ENCODE measurements at places on chromosomes 16 and 17. TPM values are rescaled to one million over a fixed set of nuclear protein-coding genes. Genes with fewer than 3 reads are reported as not detected.

DNA sequence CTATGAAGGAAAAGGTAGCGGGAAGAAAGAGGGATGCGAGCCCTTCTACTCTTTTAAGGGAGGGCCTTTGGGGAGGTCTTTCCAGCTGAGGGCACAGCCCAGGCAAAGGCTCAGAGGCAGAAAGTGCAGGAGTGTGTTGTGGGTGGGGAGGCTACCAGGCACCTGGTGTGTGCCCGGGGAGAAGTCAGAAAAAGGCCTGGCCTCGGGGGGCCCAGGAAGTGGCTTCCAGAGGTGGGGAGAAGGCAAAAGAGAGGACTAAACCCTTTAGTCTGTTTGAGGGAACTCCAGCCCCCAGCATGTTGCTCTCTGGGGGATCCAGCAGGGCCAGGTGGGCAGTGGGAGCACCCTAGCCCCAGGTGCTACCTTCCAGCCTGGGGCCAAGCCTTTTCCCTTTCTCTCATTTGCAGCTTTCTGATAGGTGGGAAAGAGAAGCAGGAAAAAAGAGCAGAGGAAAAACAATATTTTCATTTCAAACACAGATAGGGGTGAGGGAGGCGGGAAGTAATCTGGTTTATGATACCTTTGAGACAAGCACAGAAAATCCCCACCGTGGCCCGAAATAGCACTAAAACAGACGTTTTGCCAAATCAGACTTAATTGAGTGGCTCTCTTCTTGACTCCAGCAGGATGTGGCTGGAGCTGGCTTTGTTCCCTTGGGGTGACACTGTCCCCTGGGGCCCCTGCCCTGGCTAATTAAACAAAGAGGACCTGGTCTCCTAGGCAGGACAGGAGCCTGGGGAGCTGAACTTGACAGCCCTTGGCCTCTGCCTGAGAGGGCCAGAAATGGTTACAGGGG, 10.4 kb downstream of the RAI1 start:
- no peak for DNase-seq

DNA sequence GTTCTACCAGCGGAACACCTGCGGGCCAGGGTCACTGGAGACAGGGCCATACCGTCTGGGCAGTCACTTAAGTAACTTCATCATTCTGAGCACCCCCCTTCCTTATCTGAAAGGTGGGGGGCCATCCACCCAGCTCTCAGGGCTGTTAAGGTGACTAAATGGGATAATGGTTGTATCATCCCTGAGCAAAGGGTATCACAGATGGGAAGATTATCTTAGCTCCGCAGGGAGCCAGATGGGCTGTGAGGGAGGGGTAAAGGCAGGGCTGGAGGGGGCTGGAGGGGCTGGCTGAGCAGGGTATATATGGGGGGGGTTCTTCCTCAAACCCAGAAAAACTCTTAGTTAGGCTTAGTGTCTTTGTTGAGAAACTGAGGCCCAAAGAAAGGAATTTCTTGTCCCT, 2.9 kb upstream of the CACNA1G start:
- no peak for DNase-seq

Gene ST6GALNAC2
- total RNA-seq, result 78.0 TPM

GRCh38 chr17:81396722-81397313, 1.6 kb downstream of the BAHCC1 start:
- no peak for DNase-seq

Gene NPW
- 0.38 TPM for total RNA-seq

Gene RPA1
- 21.0 TPM for total RNA-seq

Gene MYH4
- total RNA-seq, result not detected

GRCh38 chr17:72996791-72997190, 95.7 kb downstream of the SLC39A11 start:
- no peak for DNase-seq

DNA sequence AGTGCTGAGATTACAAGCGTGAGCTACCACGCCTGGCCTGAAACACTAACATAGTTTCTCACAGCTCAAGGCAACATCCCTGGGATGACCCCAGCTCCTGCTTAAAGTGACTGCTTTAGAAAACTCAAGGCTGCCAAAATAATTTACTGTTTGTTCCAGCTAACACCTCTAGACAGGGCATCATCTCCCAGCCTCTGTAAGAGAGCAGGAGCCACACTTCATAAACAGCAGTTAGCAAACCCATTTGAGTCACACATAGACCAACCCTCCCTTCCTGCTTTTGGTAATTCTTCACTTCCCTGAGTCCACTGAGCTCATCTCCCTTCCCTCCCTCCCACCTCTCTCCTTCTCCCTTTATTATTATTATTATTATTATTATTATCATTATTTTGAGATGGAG, 201.3 kb downstream of the XYLT1 start:
- DNase-seq, result no peak

DNA sequence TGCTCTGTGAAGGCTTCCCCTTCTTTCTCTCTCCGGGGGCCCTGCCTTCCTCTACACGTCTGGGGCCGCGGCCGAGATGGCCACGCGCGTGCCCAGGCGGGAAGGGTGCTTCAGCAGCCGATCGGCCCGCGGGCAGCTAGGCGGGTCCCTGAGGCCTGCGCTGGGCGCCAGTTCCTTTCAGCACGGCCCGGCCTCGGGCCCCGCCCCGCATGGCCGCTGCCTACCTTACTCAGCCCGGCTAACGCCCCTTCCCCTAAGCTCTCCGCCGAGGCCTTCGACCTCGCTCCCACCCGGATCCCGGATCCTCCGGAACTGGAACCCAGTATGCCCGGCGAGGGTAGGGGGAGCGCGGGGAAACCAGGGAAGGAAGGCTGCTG, 335 bp downstream of the TMEM11 start:
- DNase-seq, result no peak

Gene MYLK3
- 0.19 TPM for total RNA-seq

Gene ABCA9
- total RNA-seq, result 8.0 TPM

DNA sequence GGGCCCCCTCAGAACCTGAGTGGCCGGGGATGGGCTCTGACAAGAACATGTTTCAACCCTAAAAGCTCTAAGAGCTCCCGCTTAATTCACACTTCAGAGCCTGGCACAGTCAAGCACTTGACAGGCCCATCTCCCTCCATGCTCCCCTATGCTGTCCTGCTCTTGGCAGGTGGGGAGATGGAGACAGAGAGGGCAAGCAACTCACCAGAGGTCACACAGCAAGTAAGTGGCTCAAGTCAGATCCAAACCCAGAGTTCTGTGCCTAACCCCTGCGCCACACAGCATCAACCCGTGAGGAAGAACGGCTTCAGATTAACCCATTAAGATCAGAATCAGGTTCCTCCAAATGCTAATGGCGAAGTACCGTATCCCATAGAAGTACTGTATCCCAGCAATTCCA, 36.4 kb downstream of the NECAB2 start:
- DNase-seq, result no peak

GRCh38 chr16:55411231-55411630, 67.8 kb upstream of the MMP2 start:
- DNase-seq, result no peak

DNA sequence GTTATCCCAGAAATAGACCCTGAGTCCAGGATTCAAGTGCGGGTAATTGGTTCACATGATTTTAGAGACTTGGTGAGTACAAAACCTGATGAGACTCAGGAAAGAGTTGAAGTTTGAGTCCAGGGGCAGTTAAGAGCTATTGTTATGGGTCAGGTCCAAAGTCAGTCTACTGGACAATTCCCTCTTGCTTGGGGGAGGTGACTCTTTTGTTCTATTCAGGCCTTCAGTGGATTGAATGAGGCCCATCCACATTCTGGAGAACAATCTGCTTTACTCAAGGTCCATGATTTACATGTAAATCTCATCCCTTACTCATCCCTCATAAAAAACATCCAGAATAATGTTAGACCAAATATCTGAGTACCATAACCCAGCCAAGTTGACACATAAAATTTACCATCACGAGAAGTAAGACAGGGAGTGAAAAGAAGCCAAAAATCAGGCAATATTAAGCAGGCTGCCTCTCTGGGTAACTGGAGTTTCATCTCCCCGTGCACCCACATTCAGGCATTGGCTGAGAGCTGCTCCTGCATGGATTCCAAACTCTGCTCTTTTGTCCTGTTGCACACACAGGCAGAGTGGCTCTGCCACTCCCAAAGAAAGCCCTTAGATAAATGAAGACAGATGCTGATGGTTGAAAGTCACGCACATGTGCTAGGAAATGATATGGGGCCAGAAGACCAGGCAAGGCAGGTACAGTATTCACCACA, 156.0 kb upstream of the SALL1 start:
- DNase-seq, result no peak

GRCh38 chr16:46970089-46970488, 3.4 kb downstream of the DNAJA2 start:
- DNase-seq, result peak; percentile 18

GRCh38 chr17:79803997-79804855, 7.3 kb upstream of the CBX8 start:
- no peak for DNase-seq

- DNase-seq, result no peak
These were observed 46.7 kb upstream of the TBX2 start for GRCh38 chr17:61352781-61353491.

Gene RPS2
- total RNA-seq, result 3,502 TPM

Gene SLFN14
- total RNA-seq, result not detected

GRCh38 chr16:87964049-87964659, 12.9 kb downstream of the BANP start:
- DNase-seq, result no peak

DNA sequence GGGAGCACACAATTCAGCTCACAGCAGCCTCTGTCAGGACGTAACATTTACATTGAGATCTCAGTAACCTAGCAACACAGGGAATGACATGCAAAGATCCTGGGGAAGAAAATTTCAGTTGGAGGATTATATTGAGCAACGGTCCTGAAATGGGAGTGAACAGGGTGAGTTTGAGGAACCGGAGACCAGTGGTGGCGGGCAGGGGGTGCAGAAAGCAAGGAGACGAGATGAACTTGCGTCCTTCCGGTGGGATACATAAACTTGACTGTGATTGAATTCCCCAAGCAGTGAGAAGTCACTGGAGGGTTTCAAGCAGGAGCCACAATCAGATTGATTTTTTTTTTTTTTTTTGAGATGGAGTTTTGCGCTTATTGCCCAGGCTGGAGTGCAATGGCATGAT, 51.5 kb downstream of the SHISA6 start:
- DNase-seq, result peak; percentile 58

- peak; percentile 36 for DNase-seq
These were observed 39.6 kb downstream of the GPRC5B start for GRCh38 chr16:19844945-19845641.

DNA sequence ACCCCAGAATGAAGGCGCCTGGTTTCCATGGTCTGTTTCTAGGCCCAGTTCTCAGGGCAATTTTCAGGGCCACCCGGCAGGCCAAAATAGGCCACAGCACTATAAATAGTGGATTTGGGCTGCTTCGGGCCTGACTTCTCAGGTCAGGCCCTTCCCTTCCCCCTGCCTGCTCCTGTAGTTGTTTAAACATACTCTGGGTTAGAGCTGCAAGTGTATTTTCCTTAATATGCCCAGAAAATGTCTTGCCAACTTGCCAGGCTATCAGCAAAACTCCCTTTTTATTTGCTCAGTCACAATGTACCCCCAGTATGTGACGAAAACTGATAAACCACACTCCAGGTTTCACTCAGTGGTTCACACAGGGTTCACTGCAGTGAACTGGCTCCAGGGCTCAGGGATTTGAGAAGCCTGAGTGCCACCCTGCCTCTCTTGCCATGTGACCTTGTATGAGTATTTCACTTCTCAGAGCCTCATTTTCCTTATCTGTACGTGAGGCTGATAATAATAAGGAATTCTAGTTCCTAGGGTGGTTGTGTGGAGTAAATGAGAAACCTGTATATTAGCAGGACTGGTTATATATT, 76.5 kb downstream of the GPRC5B start:
- no peak for DNase-seq

Gene TBC1D3K
- not detected for total RNA-seq

GRCh38 chr16:87966064-87966645, 14.9 kb downstream of the BANP start:
- DNase-seq, result no peak

DNA sequence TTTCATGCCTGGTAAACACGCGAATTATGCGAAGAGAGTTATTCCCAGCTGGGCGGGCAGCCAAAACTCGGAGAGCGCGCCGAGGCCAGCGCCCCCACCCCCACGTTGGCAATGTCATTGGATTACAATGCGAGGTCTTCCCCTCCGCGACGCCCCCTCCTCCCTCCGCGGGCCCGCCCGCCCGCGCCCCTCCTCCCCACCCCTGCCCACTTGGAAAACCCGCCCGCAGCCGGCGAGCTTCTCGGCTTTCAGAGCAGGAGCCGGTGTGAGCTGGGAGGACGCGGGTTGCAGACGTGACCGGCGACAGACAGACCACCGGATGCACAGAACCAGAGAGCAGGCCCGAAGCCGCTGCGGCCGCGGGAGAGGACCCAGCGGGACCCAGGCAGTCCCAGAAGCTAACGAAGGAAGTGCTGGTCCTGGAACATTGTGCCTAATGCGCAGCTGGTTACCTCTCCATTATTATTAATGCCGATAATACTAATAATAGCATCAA, 4.0 kb downstream of the NOG start:
- no peak for DNase-seq

DNA sequence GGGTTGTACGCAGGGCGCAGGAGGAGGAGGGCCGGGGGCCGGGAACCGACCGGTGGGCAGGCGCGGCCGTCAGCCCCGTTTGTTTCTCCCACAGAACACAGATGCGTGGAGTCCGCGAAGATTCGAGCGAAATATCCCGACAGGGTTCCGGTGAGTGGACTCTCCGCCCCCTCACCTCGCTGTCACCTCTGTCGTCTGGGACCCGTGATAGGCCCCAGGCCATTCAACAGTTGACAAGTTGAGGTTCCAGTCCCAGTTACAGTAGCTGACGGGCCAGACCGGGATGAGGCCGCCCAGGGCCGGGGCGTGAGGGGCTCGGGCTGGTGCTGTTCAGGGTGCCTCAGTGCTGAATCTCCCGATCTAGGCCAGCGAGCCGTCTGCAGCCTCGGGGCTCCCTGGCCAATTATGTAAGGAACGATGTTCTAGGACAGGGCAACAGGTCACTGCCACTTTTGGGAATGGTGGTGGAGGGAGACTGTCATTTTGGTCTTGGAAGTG, 628 bp downstream of the GABARAPL2 start:
- no peak for DNase-seq

- peak; percentile 83 for DNase-seq
These were observed 27.2 kb upstream of the ITGA3 start for GRCh38 chr17:50028736-50029120.

Gene CACNA1G
- 1.3 TPM for total RNA-seq

- DNase-seq, result no peak
These were observed 534 bp downstream of the ARL2BP start for GRCh38 chr16:57245472-57246113.

DNA sequence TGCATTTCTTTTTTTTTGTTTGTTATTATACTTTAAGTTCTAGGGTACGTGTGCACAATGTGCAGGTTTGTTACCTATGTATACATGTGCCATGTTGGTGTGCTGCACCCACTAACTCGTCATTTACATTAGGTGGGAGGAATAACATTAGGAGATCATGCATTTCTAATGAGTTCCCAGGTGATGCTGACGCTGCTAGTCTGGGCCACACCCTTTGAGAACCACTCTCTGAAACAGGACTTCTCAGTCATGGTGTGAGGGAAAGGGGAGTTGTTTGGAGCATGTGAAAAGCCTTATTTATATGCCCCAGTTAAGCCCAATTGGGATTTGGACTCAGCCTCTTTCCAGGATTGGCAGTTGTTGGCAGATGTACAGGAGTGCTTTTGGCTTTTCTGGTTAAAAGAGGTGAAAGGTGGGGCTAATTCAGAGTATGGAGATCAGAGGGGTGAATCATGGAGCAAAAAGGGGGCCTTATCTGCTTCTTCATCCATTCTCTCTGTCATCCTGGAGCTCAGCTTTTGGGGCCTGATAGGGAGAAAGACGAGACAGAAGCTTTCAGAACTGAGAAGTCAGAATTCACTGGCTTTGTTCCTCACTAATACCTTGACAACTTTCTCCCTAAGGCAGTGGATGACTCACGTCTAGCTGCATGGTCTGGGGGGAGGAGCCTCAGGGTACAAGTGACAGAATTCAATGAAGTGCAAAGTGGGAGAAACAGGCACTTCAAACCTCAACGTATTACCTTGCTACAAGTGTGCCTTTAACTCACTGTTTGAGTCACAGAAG, 180.0 kb upstream of the CACNG3 start:
- DNase-seq, result no peak

Measured in lower leg skin (tissue), 4 donors.